ENCODE measurements at places on chromosomes 7 and 10. TPM values are rescaled to one million over a fixed set of nuclear protein-coding genes. Genes with fewer than 3 reads are reported as not detected.
A peak's percentile ranks its signal among the peaks of the same experiment; 100 is the strongest.

DNA sequence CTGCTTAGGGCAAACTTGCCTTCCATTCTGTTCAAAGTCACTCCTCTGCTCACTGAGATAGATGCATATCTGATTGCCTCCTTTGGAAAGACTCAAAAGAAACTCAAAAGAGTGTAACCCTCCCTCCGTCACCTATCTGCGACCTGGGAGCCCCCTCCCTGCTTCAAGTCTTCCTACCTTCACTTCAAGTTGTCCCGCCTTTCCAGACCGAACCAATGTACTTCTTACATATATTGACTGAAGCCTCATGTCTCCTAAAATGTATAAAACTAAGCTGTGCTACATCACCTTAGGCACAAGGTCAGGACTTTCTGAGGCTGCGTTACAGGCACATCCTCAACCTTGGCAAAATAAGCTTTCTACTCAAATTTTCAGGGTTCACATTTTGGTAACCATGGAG, 77.4 kb upstream of the C1GALT1 start:
- DNase-seq = no peak

DNA sequence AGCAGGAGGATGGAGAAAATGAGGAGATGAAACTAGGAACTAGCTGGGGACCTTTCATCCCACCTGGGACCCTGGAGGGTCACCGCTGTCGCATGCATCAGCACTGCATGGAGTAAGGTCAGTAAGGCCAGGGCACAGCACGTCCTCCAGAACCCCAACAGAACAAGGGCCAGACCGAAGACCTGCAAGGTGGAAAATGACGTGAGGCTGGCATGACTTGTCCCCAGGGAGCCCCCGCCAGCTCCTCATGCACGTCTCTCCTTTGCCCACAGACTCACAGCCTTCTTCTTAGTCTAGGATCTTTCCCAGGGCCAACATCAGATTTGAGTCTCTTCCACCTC, 4.7 kb downstream of the ZNF488 start:
- no peak for DNase-seq

DNA sequence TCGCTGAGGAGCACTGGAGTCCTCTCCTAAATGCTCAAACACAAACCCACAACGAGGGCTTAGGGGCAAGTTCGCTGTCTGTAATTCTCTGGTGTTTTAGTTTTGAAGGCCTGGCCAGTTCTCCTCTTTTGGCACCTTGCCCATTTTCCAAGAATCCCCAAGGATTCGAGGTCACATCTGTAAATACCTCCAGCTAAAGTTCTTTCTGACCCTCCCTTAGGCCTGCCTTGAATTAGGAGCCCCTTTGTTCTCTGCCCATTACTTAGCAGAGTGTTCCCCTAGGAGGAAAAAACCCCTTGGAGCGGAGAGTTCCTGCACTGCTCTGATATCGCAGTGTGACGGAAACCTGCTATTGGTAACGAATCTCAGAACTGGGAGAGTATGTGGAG, 743 bp upstream of the PYROXD2 start:
- DNase-seq = no peak

DNA sequence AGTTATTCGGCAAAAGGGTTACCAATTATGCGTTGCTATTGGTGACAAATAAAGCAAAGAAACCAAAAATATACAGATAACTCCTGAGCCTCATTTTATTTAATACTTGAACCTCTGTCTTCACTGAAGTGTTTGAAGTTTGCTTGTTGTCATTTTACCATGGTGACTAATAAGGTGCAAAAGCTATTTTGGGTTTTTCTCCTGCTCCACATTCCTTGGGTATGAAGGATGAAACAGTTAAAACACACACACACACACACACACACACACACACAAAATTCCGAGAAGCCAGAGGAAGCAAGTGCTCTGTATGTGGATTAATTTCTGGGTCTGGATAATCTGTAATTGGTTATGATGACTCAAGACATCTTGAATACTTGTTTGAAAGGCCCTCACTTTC, 246.5 kb downstream of the COBL start:
- DNase-seq = no peak

GRCh38 chr10:11173042-11173441, 155.4 kb downstream of the CELF2 start:
- DNase-seq = no peak

GRCh38 chr10:43214956-43215561, 51.8 kb downstream of the RASGEF1A start:
- no peak for DNase-seq

DNA sequence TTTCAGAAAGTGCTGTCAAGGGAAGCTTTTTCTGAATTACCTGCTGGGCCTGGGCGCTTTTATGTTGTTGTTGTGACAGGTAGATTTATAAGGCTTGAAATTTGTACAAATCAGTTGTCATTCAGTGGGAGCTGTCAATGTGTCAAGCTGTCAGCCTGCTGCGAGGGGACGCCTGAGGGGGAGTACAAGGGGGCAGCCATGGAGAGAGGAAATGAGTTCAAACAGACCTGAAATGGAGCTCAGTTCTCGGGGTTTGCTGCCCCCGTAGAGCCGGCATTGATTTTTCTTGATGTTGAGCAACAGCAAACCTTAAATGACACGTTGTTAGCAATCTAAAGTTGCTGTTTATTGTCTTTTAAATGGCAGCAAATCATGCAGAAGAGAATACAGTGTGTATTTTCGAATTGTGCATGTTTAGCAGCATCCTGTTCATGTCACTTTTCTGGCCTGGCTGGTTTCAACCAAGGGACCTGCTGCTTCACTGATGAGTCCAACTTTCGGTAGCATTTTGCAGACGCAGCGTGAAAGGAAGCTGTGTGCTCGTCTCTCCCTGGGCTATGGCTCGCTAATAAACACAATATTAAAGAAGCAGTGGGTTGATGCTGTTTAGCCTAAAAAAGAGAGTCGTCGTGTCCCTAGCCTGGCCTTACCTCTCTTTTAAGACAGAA, 166.5 kb downstream of the LRMDA start:
- no peak for DNase-seq

- no peak for DNase-seq
These were observed 41.5 kb downstream of the PYROXD2 start for GRCh38 chr10:98373260-98374040.

DNA sequence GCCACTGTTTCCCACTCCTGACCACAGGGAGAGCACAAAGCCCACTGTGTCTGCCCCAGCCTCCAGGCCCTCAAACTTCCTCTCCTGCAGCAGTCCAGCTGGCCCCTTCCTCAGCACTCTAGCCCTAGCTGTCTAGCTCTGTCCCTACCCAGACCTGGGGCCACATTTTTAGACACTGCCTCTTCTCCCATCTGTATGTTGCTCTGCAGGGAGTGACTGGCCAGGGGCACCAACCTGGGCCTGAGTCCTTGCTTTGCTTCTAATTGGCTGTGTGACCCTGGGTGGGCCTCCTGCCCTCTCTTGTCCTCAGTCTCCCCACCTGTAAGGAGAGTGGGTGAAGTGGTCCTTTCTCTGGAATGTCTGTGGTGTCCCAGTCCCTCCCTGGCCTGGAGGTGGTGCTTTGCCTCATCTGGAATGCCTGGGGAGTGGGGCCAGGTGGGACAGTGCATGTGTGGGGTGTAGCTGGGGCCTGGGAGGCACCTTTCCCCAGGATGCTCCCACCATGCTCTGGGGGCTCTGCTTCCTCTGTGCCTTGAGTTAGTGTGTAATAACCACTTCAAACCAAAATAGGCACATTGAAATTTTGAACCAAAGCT, 25.1 kb downstream of the AQP1 start:
- DNase-seq = no peak

- no peak for DNase-seq
These were observed 88.4 kb downstream of the CARD11 start for GRCh38 chr7:2955269-2955668.

DNA sequence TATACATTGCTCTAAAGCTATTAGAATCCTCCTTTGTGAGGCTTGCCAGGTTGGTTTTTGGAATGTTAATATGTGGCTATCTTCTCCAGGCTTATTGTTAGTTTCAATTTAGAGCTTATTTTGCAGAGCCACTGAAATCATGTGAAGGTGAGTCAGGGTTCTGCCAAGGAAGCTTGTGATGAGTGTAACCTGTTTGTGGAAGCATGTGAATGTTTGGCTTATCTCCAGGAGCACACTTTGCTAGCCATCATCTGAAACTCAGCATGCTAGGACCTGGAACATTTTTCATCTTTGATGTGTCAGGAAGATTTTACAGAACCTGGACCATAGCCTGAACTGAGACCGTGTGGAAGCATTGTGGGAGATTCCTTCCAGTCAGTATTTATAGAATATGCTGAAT, 197.3 kb downstream of the PPP1R9A start:
- peak; percentile 15 for DNase-seq

GRCh38 chr7:104795616-104796398, 218.2 kb upstream of the KMT2E start:
- no peak for DNase-seq

GRCh38 chr10:37667736-37668135, 189.7 kb downstream of the ZNF248 start:
- DNase-seq = no peak

- peak; percentile 58 for DNase-seq
These were observed 68.0 kb downstream of the TRIL start for GRCh38 chr7:28890137-28890536.

DNA sequence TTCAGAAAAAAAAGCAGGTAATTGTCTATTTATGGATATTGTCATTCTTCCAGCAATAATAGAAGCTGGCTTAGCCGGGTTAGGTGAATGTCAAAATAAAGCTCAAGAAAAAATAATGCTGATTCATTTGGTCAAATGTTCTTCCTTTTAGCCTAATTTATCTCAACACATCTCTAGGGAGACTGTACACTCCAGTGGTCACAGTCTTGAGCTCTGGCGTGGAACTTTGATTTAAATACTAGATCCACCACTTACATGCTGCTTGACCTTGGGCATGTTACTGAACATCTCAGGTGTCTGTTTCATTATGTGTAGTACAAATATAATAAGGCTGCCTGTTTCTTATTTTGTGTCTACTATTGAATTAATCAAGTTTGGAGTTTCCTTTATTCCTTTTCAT, 22.0 kb downstream of the PRTFDC1 start:
- DNase-seq = no peak

- no peak for DNase-seq
These were observed 126.5 kb downstream of the CUBN start for GRCh38 chr10:17003151-17003550.

- no peak for DNase-seq
These were observed 15.1 kb downstream of the BCAP29 start for GRCh38 chr7:107594961-107595737.

DNA sequence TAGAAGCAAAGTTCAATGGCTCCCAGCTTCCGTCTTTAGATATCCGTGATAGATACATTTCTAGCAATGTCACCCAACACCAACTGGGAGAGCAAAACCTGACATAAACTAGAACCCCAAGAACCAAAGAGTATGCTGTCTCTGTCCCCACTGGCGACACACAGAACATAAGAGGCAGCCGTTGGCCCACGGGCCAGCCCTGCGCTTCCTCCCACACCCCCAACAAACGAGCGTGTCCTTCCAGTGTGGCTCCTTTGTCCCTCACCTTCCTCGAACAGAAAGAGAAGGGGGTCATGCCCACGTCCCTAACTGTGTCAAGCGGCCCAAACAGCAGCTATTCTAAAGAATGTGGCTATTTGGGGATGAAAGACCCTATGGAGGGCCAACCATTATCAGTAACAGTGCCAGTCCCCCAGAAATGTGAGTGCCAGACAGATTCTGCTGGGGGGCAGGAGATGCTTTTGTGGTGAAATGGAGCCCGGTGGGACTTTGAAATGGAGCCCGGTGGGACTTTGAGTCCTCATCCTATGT, 171.9 kb downstream of the USP6NL start:
- no peak for DNase-seq

- no peak for DNase-seq
These were observed 93.1 kb upstream of the CXCL12 start for GRCh38 chr10:44478040-44478439.

DNA sequence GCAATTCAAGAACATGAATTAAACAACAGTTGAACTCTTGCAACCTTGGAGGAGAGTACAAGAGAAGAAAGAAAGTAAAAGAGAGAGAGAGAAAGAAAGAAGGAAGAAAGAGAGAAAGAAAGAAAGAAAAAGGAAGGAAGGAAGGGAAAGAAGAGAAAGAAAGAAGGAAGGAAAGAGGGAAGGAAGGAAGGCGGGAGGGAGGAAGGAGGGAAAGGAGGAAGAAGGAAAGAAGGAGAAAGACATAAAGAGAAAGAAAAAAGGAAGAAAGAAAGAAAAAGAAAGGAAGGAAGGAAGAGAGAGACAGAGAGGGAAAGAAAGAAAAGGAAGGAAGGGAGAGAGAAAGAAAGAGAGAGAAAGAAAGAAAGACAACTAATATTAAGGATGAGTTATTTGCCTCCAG, 1106.7 kb downstream of the TYW1 start:
- DNase-seq = no peak

- DNase-seq = no peak
These were observed 106.2 kb downstream of the ZMYND11 start for GRCh38 chr10:241451-241850.

- no peak for DNase-seq
These were observed 248.2 kb upstream of the KLF14 start for GRCh38 chr7:130982160-130982638.

DNA sequence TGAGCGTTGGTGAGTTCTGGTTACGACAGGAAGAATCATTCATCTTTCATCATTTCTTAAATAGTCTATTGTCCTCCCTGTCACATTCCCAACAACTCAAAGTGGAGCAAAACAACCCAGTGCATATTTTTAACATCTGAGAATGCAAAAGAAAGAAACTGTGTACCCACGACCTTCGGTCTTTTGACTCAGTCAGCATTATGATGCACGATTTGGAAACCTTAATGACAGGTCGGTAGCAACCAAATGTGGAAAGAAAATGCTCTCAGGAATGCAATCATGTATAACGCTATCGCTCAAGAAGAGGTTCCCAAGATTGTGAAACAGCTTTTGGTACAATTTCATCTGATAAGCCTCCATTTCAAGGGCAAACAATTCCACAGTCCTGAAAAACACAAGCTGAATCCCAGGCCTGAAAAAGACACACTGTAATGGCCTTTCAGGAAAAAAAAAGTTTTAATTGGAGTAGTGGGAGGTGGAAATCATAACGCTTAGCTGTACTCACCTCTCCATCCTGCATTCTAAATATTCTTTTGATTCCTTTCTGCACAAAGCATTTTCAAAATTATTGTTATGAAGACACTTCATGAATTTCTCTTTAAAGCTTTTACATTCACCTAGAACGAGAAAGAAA, 2.6 kb downstream of the COX19 start:
- DNase-seq = no peak

GRCh38 chr10:86757113-86757972, 924 bp downstream of the BMPR1A start:
- peak; percentile 13 for DNase-seq

MOGAT3 gene
- not detected for total RNA-seq

LOXL4 gene
- 2.6 TPM for total RNA-seq

FANK1 gene
- 1.6 TPM for total RNA-seq

SLC26A5 gene
- total RNA-seq = not detected

SUN3 gene
- total RNA-seq = 1.1 TPM

ZNRF2 gene
- 28.3 TPM for total RNA-seq

CC2D2B gene
- total RNA-seq = not detected

DKK1 gene
- total RNA-seq = 122 TPM

TMEM196 gene
- total RNA-seq = not detected

CPEB3 gene
- 2.8 TPM for total RNA-seq

SH2D4B gene
- total RNA-seq = 0.24 TPM

TMEM236 gene
- total RNA-seq = 0.51 TPM

Measured in Calu3 (cell line).